Stimulated activated naive CD8-positive, alpha-beta T cell treated with anti-CD3 and anti-CD28 coated beads, Interleukin-15, Interleukin-2, amounts not matched to agents 100 U/mL and 50 U/mL, for 24 hours (primary cell): ENCODE measurements at places on chromosomes 16 and 17.

GRCh38 chr17:66200685-66201092, 8.8 kb upstream of the CEP112 start:
- peak; percentile 34 for DNase-seq

DNA sequence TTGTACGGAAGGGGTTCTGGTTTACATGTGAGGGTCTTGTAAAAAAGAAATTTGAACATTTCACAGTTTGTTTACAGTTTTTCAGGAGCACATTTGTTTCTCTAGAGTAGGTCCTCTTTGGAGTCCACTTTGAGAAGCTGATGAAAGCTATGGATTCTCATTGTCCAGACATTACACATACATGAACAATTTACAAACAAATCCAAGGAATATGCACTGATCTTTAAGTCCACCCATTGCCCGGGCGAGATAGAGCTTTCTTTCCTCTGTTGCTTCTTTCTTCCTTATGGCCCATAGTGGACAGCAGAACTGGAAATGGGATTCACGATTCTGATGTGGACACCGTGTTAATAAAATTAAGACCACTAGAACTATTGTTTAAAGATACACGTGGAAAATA, 1.9 kb downstream of the DCAF7 start:
- no peak for DNase-seq

GRCh38 chr16:87369117-87369765, 14.3 kb downstream of the FBXO31 start:
- no peak for DNase-seq

GRCh38 chr16:18796377-18796776, 5.0 kb downstream of the ARL6IP1 start:
- no peak for DNase-seq

GRCh38 chr17:28863953-28864352, 9.1 kb downstream of the ERAL1 start:
- DNase-seq, result no peak

DNA sequence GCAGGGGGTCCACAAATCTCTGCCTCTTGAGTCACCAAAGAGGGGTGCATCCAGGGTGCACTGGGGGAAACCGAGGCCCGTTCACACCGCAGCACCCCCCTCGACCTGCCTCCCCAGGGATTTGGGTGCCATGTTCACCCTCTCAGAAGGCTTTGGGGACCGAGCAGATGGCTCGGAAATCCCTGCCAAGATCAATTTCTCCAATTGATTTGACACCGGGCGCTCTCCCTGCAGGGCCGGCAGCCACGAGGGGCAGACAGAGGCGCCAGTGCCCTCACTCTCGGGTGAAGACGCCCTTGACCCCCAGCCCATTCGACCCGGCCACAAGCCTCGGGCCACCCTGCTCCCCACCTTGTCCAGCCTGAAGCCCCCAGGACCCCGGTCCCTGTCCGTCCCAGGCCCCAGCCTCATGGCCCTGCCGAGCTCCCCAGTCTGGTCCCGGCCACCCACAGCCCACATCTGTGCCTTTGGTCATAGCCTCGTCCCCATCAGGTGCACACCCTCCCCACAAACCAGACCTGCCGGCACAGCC, 9.3 kb downstream of the SSTR5 start:
- DNase-seq, result no peak

- DNase-seq, result no peak
Measured at GRCh38 chr16:57115168-57115513, 22.8 kb downstream of the CPNE2 start.

GRCh38 chr16:24070851-24071250, 185.3 kb upstream of the CACNG3 start:
- peak; percentile 27 for DNase-seq

- no peak for DNase-seq
Measured at GRCh38 chr16:79195938-79196337, 404.6 kb downstream of the MAF start.

GRCh38 chr17:50562242-50563091, 2.0 kb downstream of the CACNA1G start:
- peak; percentile 31 for DNase-seq

GRCh38 chr16:24511174-24511573, 28.2 kb upstream of the RBBP6 start:
- DNase-seq, result no peak

GRCh38 chr17:4710693-4711634, 532 bp downstream of the ARRB2 start:
- peak; percentile 60 for DNase-seq

DNA sequence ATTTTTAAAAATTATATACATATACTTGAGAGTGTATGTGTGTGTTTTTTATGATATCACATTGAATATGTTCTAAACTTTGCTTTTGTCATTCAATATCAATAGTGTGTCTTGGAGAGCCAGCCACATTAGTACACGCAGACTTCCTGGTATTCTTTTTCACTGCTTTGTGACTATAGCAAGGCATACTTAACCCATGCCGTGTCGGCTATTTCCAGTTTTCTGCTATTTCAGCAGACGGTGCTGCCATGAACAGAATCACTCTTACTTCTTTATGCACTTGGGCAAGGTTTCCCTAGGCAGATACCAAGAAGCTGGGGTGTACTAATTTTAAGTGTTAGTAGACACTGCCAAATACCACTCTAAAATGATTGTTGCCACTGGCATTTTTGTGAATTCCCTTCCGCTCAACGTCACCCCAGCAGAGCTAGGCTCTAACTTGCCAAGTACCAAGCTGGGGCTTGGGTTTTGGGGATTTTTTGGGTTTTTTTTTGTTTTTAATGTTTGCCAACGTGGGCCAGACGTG, 134.9 kb downstream of the SOCS1 start:
- DNase-seq, result no peak
